Activated T-helper 1 cell treated with anti-CD3 and anti-CD28 coated beads, Interleukin-2, amount 50 U/mL, for 16 hours (primary cell): ENCODE measurements at places on chromosomes 12 and 14.

DNA sequence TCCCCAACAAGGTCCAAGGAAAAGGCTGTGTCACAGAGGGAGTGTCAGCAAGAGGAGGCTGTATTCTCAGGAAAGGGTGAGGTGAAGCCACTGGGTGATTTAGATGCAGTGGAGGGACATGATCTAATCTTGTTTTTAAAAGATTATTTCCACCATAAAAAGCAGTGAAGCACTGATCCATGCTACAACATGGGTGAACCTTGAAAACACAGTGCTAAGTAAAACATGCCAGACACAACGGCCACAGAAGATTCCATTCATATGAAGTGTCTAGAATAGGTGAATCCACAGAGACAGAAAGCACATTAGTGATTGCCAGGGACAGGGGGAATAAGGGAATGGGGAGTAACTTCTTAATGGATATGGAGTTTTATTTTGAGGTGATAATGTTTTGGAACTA lies 12.8 kb downstream of the RITA1 start:
- no peak for DNase-seq

GRCh38 chr12:66709893-66710292 lies 31.0 kb upstream of the GRIP1 start:
- no peak for DNase-seq

DNA sequence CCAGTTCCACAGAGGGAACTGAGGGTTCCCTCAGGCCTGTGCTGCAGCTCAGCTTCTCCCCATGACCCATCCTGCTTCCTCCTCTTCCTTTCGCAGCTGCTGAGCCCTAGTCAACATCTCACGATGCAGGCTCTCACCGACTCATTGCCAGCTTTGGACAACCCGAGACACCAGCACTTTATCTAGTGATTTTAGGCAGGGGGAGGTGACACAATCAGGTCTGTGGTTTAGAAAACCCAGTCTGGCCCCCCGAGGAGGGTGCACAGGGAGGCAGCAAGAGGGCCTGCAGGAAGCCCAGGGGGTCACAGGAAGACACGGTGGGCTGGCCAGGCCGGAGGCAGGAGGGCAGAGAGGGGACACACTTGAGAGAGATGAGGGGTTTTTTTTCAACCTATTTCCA lies 35.4 kb downstream of the DIO3 start:
- no peak for DNase-seq

- DNase-seq, result no peak
These were observed 188.7 kb downstream of the KITLG start for GRCh38 chr12:88391556-88391955.

DNA sequence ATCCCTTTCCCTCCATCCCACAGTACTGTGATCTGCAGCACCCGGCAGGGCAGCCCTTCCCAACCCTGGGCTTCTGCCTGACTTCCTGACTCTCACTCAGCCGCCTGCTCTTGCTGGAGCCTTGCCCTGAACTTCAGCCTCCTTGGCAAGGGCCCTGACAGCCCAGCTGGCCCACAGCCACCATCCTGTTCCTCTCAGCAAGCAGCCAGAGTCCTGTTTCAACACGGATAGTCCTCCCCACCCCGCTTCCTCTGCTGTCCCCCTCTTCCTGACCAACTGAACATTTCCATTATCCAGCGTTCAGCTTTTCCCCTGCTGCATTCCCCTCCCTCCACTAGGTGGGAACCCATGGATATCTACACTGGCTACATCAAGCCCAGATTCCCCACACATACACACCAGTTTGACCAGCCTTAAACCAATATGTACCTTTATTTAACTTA lies 74.0 kb upstream of the MDM1 start:
- DNase-seq, result no peak

DNA sequence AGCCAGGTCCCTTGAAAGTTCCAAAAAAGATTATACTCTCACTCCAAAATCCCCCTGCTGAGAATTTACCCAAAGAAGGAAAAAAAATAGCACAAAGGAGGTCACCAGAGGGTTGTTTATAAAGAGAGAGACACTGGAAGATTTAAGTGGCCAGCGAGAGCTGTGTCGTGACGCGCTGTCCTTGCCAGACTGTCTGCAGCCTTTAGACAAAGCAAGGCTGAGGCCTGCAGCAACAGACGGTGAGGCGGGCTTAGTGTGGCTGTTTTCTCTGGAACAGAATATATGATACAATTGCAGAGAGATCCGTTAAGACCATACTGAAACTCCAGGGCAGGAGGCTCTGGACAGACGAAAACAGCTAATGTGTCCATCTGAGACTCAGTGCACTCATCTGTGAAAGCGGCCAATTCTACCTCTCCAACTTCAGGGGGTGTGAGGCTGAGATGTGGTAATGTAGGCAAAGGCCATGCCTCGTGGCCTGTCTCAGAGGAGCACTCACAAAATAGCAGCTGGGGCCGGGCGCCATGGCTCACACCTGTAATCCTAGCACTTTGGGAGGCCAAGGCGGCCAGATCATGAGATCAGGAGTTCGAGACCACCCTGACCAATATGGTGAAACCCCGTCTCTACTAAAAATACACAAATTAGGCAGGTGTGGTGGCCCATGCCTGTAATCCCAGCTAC lies 36.2 kb downstream of the ANAPC7 start:
- no peak for DNase-seq

GRCh38 chr12:113298861-113299545 lies 35.9 kb downstream of the SLC8B1 start:
- no peak for DNase-seq

- DNase-seq, result no peak
These were observed 62.7 kb downstream of the TTC6 start for GRCh38 chr14:37658156-37658555.

DNA sequence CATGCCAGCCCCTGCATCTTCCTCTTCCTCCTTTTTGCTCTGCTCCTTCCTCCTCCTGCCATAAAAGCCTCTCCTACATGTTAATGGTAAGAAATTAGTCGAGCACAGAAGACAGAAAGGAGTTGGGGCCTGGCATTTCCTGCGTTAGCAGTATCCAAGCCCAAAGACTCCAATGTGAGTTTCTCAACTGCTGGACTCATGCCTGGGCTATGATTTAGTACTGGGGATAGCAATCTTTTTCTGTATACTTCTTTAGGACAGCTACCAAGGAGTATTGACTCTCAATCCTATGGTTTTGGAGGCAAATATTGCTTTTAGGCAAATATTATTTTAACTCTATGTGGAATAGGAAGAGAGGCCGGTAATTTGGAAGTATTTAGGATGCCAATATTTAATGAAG lies 18.0 kb upstream of the SLC38A4 start:
- no peak for DNase-seq

DNA sequence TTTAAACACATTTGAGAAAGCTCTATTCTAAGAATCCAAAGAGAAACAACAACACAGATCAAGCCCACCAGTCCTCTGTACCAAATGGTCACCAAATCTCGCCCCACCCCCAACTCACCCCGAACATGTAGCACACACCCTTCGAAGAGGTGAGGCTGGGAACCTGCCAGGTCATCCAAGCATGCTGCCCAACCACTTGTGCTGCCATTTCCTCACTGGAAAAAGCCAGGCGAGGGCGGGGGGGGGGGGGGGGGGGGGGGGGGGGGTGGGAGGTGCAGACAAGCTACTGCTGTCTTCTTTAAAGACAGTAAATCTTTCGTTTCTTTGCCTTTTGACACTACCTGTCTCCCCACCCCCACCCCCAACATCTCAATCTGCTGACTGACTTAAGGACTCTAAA lies 59.9 kb downstream of the SETD3 start:
- DNase-seq, result no peak

DNA sequence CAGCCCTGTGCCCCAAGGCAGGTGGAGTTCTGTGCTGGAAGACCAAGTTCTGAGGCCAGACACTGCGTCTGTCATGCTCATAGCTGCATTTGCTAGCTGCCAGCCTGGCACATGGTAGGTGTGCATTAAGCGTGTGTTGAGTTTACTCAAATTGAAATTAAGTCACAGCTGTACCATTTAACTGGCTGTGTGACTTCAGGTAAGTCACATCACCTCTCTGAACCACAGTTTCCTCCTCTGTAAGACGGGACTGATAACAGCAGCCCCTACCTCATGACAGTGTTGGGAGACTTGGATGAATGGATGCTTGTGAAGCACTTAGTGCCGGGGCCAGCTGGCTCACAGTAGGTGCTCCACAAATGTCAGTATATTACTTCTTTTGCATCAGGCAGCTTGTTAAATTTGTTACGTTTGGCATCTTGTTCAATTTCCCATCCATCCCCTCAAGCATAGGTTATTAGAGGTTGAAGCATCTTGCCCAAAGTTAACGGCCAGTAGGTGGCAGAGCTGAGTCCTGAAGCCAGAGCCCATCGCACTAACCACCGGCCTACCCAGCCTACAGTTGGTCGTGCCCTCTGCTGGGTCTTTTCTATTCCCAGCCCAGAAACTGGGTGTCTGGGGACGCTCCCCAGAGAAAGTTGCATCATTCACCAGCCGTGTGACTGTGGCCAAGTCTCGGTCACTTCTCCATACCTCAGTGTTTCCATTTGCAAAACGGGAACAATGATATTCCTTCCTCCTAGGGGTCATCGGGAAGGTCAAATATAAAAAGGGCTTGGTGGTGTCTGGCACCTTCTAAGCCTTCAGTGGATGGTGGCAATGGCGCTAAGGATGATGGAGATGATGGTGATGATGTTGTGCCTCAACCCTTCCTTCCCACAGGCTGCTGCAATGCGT lies 4.5 kb downstream of the DAO start:
- peak; percentile 42 for DNase-seq

DNA sequence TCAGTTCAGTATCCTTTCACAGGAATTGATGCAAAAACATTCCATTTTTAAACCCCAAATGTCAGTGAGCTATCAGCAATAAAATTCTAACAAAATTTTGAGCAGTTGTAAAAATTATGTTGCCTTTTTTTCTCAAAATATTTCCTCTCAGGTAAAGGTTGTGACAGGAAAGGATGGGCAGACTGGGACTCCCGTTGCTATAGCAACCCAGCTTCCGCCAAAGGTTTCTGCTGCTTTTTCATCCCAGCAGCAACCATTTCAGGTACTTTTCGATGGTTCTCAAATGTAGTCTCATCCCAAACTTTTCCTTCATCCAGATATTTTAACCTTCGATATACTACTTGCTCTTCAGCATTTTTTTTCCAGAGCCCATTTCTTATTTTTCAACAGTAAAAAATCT lies 13.6 kb downstream of the EP400 start:
- no peak for DNase-seq

GRCh38 chr12:4293299-4293965 lies 19.9 kb downstream of the CCND2 start:
- no peak for DNase-seq

DNA sequence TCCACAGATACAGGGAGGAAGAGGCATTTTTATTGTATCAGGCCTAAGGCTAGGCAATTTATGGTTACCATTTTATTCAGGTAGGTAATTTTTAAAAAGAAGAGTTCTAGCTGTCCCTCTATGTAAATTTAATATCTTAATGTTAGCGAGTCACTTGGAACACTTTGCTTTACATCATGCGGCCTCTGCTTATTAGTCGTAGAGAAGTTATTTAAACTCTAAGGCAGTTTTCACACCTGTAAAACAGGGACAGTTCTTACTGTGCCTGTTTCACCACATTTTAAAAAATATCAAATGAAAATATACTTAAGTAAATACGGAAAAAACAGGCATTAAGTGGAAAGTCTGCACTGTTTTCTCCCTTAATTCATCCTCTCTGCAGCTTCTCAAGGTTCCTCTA lies 71.4 kb upstream of the POC1B start:
- DNase-seq, result no peak

GRCh38 chr12:83093426-83093825 lies 406.7 kb downstream of the TMTC2 start:
- DNase-seq, result no peak

GRCh38 chr12:110234755-110235154 lies 46.3 kb upstream of the ATP2A2 start:
- DNase-seq, result no peak

GRCh38 chr12:45518291-45519235 lies 210.9 kb upstream of the ARID2 start:
- DNase-seq, result no peak

DNA sequence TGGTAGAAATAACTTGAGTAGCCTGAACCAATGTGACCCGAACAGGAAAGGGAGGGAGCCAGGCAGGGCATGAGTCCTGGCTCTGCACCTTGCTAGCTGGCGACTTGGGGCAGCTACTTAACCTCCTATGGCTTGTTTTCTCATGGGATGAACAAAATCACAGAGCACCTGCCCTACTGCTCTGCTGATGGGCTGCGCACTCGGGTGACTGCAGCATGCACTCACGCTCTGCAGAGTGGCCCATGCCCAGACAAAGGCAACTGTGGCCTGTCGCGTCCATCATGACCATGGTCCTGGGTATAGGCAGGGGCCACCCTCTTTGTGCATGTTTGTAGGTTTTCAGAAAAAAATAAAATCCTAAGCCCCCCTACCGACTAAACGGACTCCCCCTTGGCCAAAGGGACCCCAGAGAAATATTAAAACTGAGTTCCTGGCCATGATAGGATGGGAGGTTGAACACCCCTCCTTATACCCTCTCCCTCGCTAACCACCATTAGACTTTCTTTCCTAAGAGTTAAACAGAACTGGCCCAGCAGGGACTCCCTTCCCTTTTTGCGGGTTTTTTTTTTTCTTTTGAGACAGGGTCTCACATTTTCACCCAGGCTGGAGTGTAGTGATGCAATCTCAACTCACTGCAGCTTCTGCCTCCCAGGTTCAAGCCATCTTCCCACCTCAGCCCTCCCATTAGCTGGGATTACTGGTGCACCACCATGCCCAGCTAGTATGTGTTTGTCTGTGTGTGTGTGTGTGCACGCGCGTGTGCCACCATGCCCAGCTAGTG lies 32.5 kb downstream of the VWF start:
- no peak for DNase-seq

DNA sequence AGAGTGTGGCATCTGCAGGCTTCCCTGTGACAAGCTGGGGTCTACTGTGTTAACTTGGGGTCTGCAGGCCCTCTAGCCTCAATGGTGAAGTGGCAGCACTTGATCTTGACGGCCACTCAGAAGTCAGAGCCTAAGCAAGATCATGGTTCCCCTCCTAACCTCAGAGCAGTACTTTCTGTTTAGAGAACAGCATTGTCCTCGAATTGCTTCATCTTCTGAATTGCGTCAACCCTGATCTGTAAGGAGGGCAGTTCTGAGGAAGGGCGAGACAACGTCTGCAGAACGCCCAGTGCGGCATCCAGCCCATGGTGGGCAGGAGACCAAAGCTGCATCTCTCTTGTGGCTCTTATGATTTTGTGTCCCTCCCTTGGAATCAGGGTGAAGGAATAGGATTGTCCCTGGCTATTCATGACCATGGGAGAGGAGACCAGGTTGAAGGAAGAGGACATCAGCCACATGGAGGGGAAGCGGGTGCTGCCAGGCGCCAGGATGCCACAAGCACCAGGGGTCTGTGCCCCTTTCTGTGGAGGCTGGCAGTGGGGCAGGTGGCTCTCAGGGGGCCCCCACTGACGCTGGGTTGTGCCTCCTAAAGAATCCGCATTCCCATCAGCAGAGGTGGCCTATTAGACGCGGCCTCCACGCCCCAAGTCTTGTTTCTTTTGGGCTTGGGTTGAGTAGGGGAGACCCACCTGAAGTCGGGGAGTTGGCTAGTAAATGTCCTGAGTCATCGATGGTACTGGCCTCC lies 2.2 kb downstream of the SERPINA9 start:
- no peak for DNase-seq
